Liver (tissue), 10 donors: ENCODE measurements at places on chromosomes 1 and 21. TPM values are rescaled to one million over a fixed set of nuclear protein-coding genes. Genes with fewer than 3 reads are reported as not detected.

GRCh38 chr1:244354810-244355278 is 96.9 kb downstream of the ADSS2 start:
- no peak overlapping the region for H3K4me3 ChIP-seq
- DNase-seq, result no peak
- no peaks in the 10 kb centered on the region for H3K36me3 ChIP-seq
- H3K27ac ChIP-seq, result no peak overlapping the region

GRCh38 chr1:225770561-225771248 is 6.9 kb upstream of the SRP9 start:
- DNase-seq, result no peak
- H3K36me3 ChIP-seq, result no peaks in the 10 kb centered on the region
- H3K4me3 ChIP-seq, result no peak overlapping the region
- no peak overlapping the region for H3K27ac ChIP-seq

GRCh38 chr1:65230731-65231481 is 78.4 kb upstream of the DNAJC6 start:
- H3K36me3 ChIP-seq, result peaks cover 4% of the 10 kb centered on the region
- no peak for DNase-seq
- H3K4me3 ChIP-seq, result no peak overlapping the region
- no peak overlapping the region for H3K27ac ChIP-seq
- no peaks in the 10 kb centered on the region for H3K27me3 ChIP-seq

DNA sequence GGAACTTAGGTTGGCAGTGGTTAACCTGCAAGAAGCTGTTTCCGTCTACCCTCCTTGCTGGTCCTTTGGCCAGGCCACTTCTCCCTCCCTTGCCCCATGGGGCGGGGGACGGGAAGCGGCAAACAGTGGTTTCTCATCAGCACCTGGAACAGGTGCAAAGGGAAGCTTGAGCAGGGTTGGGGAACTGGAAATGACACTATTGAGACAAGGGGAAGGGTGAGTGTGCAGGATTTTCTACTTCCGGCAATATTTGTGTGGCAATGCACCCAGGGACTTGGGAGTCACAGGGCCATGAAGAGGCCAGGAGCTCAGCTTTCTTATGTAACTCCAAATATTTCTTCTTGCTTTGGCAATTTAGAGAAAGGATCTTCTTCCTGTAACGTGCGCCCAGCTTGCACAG is 29.0 kb upstream of the SARS1 start:
- H3K4me1 ChIP-seq, result peaks cover 2% of the 10 kb centered on the region
- DNase-seq, result no peak
- H3K4me3 ChIP-seq, result no peak overlapping the region
- no peaks in the 10 kb centered on the region for H3K27me3 ChIP-seq
- H3K36me3 ChIP-seq, result no peaks in the 10 kb centered on the region
- no peak overlapping the region for H3K27ac ChIP-seq

DNA sequence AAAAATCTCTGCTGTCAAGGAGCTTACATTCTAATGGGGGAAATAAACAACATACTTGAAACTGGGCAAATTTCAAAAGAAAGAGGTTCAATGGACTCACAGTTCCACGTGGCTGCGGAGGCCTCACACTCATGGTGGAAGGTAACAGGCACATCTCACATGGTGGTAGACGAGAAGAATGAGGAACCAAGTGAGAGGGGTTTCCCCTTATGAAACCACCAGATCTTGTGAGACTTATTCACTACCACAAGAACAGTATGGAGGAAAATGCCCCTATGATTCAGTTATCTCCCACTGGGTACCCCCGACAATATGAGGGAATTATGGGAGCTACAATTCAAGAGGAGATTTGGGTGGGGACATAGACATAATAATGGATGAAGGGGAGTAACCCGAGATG is 226.4 kb downstream of the ZP4 start:
- no peaks in the 10 kb centered on the region for H3K27me3 ChIP-seq
- H3K4me1 ChIP-seq, result no peaks in the 10 kb centered on the region
- H3K36me3 ChIP-seq, result no peaks in the 10 kb centered on the region

DNA sequence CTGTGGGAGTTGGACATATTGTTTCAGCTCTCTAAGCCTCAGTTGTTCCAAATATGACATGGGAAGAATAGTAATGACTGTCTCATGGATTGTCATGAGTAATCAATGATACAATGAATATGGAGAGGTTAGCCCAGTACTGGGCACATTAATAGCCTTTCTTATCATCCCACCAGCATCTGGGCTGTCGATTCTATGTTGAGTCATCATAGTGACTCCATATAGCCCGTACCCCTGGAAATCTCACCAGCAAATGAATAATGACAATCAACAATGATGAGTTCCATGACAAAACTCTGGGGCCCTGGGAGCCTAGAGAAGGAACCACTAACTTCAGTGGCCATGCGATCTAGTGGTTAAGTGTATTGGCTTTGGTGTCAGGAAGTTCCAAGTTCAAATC is 39.7 kb upstream of the GJB5 start:
- no peak overlapping the region for H3K27ac ChIP-seq
- H3K36me3 ChIP-seq, result no peaks in the 10 kb centered on the region
- no peak overlapping the region for H3K4me3 ChIP-seq
- DNase-seq, result no peak

DNA sequence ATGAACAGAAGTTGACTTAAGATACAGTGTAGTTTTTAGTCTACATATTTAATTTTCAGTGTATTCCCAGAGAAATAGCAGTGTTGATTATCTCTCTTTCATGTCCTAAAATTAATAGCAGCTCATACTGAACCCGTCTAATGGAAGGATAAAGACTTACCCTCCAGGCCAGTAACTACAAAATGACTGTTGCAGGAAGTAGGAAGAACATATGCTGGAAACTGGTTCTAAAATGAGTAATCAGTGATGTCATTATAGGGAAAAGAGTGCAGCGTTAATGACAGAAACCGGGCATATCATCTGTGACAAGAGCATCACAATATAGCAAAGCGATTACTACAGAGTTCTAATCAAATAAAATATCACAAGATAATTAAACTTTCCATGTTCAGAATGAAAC is 385.5 kb downstream of the SMYD3 start:
- H3K27ac ChIP-seq, result no peak overlapping the region
- no peak overlapping the region for H3K4me3 ChIP-seq
- H3K27me3 ChIP-seq, result no peaks in the 10 kb centered on the region
- no peaks in the 10 kb centered on the region for H3K36me3 ChIP-seq

DNA sequence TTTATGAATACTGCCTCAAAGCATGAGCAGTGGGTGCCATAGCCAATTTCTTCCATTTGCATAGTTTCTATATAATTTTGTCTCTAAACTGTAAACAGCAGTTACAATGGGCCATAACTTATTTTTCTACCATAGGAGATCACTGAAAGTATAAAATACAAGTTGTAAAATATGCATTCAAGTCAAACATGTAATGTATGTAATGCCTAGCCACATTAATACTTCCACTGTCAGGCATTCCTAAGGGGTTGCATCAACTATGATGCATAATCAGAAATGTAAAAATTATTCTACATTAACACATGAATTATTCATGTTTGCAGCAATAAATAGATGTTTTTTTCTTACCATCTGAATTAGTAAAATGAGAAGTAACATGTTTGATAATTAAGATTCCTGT is 560.3 kb upstream of the ZP4 start:
- H3K4me3 ChIP-seq, result no peak overlapping the region
- no peaks in the 10 kb centered on the region for H3K4me1 ChIP-seq
- no peaks in the 10 kb centered on the region for H3K27me3 ChIP-seq
- H3K27ac ChIP-seq, result no peak overlapping the region
- H3K36me3 ChIP-seq, result no peaks in the 10 kb centered on the region
- no peak for DNase-seq

DNA sequence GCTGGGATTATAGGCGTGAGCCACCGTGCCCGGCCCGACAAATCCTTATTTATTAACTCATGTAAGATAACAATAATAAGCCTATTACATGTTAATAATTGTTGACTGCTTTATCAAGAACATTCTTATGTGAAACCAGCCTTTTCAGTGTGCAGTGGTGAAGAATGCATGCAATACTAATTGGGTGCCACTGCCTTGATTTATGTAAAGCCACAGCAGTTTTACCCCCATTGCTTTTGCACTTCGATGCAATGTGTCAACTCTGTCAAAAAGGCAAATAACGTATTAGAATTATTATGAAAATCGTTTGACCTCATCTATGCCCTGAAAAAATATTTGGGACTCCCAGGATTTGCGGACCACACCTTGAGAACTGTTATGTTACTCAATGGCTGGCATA is 18.3 kb downstream of the NPR1 start:
- H3K36me3 ChIP-seq, result no peaks in the 10 kb centered on the region
- H3K4me1 ChIP-seq, result no peaks in the 10 kb centered on the region
- no peak for DNase-seq
- no peak overlapping the region for H3K27ac ChIP-seq
- H3K4me3 ChIP-seq, result no peak overlapping the region

DNA sequence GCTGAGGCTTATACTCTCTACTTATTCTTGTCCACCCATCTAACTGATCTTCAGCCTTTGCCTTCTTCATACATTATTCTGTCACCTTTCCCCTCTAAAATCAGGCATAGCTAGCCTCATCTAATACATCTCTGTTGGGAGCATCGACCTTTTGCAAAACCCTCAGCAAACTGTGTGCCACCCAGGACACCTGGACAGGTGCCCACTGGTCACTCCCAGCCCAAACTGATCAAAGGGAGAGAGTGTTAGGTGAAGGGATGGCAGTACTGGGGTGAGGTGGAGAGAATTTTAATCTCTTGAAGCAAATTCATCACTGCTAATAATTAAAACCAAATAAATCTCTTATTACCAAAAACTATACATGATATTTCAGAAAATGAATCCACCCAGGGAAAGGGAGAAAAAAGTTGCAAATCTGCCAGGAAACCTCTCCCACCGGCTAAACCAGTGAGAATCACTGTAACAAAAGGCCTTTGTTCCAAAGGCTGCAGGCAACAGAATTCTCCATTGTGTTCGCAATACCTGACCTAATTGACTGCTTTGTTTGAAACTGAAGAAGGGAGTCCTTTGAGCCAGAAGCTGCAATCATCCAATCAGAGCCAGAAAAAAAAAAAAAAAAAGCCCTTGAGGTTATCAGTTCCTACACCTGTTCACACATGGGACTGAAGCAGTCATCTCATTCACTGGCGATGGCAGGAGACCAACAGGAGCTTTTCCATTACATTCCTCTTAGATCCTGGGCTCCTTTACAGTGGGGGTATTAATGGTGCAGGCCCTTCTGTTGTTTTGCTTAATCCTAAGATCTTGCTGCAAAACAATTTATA is 172.6 kb downstream of the APP start:
- no peaks in the 10 kb centered on the region for H3K4me1 ChIP-seq
- no peaks in the 10 kb centered on the region for H3K27me3 ChIP-seq
- no peak for DNase-seq
- peaks cover 14% of the 10 kb centered on the region for H3K36me3 ChIP-seq
- H3K4me3 ChIP-seq, result no peak overlapping the region
- no peak overlapping the region for H3K27ac ChIP-seq

GRCh38 chr1:247274605-247275256 is 18.9 kb downstream of the VN1R5 start:
- DNase-seq, result no peak
- no peaks in the 10 kb centered on the region for H3K36me3 ChIP-seq
- no peak overlapping the region for H3K27ac ChIP-seq
- no peaks in the 10 kb centered on the region for H3K27me3 ChIP-seq

- no peak overlapping the region for H3K27ac ChIP-seq
- H3K4me1 ChIP-seq, result no peaks in the 10 kb centered on the region
- no peaks in the 10 kb centered on the region for H3K36me3 ChIP-seq
- no peaks in the 10 kb centered on the region for H3K27me3 ChIP-seq
- H3K4me3 ChIP-seq, result no peak overlapping the region
- no peak for DNase-seq
These were observed 168.9 kb upstream of the C21orf91 start for GRCh38 chr21:17988102-17988437.

GRCh38 chr1:166884040-166884642 is 8.1 kb upstream of the TADA1 start:
- no peak overlapping the region for H3K4me3 ChIP-seq
- no peaks in the 10 kb centered on the region for H3K27me3 ChIP-seq
- peak; percentile 49 for DNase-seq
- no peaks in the 10 kb centered on the region for H3K4me1 ChIP-seq
- no peak overlapping the region for H3K27ac ChIP-seq
- no peaks in the 10 kb centered on the region for H3K36me3 ChIP-seq

DNA sequence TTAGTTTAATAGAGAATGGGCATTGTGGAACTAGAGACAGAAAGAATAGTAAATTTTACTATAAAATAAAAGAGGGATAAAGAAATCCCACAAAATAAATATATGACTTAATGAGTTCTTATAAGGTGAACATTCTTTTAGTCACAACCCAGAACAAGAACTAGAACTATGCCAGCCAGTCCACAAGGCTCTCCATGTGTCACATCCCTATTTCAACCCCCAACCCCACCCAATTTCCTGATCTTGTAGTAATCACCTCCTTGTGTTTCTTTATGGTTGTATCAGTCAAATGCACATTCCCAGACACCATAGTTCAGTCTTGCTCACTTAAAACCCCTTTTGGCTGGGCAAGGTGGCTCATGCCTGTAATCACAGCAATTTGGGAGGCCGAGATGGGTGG is 662.3 kb upstream of the CAMK1G start:
- DNase-seq, result no peak
- no peaks in the 10 kb centered on the region for H3K4me1 ChIP-seq
- H3K36me3 ChIP-seq, result no peaks in the 10 kb centered on the region
- no peak overlapping the region for H3K27ac ChIP-seq

DNA sequence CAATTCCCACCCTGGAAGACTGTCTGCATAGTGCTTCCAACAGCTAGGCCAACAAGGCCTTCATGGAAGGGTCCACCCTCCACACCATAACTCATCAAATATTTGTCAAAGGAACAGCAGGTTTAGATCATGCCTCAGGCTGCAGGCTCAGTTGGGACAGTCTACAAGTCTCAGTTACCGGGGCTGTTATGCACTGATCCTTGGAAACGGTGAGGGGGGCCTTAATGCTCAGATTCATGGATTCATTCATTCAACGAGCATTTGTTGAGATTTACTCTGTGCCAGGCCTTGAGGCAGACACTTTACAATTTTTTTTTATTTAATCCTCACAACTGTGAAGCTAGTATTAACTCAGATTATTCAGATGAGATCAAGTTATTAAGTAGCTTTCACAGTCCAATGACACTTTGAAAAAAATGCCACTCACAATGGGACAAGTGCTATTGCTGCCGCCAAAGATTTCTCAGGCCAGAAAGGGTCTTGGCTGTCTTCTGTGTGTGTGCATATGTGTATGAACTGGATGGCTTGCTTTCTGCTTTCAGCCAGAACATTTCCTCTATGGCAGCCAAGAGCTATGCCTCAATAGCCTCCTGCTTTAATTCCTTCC is 8.9 kb upstream of the C1orf216 start:
- H3K36me3 ChIP-seq, result no peaks in the 10 kb centered on the region
- H3K4me3 ChIP-seq, result no peak overlapping the region
- no peaks in the 10 kb centered on the region for H3K27me3 ChIP-seq
- DNase-seq, result no peak
- no peak overlapping the region for H3K27ac ChIP-seq

GRCh38 chr1:54537611-54538010 is 10.4 kb upstream of the ACOT11 start:
- peaks cover 8% of the 10 kb centered on the region for H3K4me1 ChIP-seq
- H3K27me3 ChIP-seq, result no peaks in the 10 kb centered on the region
- H3K36me3 ChIP-seq, result no peaks in the 10 kb centered on the region

The PDZK1IP1 gene
- total RNA-seq, result 1.1 TPM

The SYCP1 gene
- 0.89 TPM for total RNA-seq

The LMOD1 gene
- total RNA-seq, result 0.14 TPM

The RNU1-2 gene
- total RNA-seq, result under 0.01 TPM

The BOLA1 gene
- total RNA-seq, result 10.8 TPM

The CD84 gene
- 5.8 TPM for total RNA-seq

The TARDBP gene
- 80.1 TPM for total RNA-seq

The IFNGR2 gene
- 23.2 TPM for total RNA-seq

The C1QC gene
- total RNA-seq, result 151 TPM

The KRTAP15-1 gene
- total RNA-seq, result not detected

The ADCY10 gene
- total RNA-seq, result 4.7 TPM

The DEPDC1 gene
- 18.3 TPM for total RNA-seq

The PPIAL4G gene
- total RNA-seq, result not detected

The LDLRAD1 gene
- total RNA-seq, result not detected

The ZBTB8B gene
- total RNA-seq, result not detected
